Kidney epithelial cell (primary cell): ENCODE measurements at places on chromosomes 1 and 21.

- DNase-seq = no peak
Observed at GRCh38 chr1:74422421-74423292, 89.8 kb downstream of the LRRC53 start.

- no peak for DNase-seq
Observed at GRCh38 chr1:44401256-44402228, 3.5 kb upstream of the RNF220 start.

DNA sequence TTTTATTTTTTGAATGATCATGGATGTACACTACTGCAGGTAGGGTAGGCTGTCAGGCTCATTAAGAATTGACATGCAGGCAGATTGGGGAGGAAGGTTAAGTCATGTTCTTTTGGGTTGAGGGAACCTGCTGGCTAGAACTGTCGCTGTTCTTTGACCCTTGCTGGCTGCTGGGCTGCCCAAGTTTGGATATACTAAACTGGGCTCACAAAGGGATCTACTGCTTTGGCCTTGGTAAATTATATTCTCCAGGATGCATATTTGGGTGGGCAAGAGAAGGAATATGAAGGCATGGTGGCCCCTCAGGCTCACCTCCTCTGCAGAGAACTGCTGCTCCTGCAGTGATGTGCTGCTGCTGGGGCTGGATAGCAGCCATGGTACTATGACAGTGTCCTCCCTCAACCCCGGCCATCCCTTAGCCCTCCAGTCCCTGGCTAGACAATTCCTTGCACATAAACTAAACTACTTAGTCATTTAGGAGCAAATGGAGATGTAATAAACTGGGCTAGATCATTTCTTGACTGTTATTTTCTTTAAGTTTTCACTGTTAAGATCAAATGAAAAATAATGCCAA is 6.1 kb downstream of the ATP1A1 start:
- DNase-seq = no peak

DNA sequence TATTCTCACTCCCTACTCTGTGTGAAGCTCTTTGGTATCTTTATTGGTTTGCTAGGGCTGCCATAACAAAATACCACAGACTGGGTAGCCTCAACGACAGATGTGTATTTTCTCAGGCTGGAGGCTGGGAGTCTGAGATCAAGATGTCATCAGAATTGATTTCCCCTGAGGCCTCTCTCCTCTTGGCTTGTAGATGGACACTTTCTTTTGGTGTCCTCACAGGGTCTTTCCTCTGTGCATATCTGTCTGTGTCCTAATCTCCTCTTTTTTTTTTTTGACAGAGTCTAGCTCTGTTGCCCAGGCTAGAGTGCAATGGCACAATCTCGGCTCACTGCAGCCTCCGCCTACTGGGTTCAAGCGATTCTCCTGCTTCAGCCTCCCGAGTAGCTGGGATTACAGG is 71.4 kb upstream of the KCNJ6 start:
- DNase-seq = no peak

GRCh38 chr1:234675572-234675971 is 65.6 kb upstream of the IRF2BP2 start:
- no peak for DNase-seq

- DNase-seq = no peak
Observed at GRCh38 chr1:7519181-7519860, 251.8 kb upstream of the VAMP3 start.

GRCh38 chr1:9680091-9680490 is 28.6 kb downstream of the PIK3CD start:
- no peak for DNase-seq

DNA sequence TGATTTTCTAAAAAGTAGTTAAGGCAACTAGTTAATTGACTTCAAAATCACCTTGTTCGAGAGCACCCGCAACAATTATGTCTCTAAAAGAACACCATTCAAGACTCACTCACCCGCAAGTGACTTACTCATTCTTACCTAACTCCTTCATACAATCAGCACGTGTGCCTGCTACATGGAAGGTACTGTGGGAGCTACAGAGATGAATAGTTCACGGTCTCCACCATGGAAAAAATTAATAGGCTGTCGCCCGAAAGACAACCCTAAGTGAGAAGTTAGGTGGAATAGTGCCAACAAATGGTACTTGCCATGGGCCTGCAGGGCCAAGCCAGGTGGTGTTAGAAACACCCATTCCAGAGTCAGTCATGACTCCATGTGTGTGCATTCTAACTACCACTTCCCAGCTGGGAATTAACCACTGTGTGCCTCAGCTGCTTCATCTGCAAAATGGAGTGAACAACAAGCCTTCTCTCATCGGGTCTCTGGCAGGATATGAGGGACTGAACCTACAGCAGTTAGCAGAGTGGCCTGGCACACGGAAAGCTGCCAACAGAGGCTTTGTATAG is 7.1 kb downstream of the SSBP3 start:
- no peak for DNase-seq

DNA sequence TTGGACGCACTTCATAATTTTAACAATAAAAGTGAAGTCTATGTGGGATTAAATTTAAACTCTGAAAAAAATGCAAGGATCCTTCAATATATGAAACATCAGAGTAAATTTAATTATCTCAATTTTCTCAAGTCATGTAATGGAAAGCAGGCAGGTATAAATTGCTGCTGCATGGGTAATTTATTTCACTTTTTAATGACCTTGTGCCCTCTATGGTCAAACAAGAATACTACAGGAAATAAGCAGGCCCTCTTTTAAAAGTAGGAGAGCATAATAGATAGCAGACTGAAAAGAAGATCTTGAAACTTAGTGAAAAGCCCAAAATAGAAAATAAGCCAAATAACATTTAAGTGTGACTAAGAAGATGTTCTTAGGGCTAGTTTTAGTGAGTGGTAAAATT is 22.9 kb downstream of the BCAS2 start:
- DNase-seq = no peak

DNA sequence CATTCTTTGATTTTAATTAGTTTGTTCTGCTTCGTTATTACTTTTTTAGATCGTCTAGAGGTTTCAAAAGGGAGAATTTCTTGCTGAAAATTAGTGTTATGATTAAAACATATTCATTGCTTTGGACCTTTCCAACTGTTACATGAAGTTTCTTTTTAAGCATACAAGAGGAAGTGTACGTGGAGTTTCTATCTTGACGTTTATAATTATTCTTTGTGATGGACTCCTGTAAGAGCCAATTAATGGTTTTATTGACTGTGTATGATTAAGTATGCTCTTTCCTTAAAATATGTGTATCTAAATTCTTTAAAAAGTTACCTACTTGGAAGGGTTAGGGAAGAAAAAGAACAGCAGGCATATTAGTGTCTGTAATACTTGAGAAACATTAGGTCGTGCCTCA is 37.8 kb downstream of the SPEN start:
- no peak for DNase-seq

DNA sequence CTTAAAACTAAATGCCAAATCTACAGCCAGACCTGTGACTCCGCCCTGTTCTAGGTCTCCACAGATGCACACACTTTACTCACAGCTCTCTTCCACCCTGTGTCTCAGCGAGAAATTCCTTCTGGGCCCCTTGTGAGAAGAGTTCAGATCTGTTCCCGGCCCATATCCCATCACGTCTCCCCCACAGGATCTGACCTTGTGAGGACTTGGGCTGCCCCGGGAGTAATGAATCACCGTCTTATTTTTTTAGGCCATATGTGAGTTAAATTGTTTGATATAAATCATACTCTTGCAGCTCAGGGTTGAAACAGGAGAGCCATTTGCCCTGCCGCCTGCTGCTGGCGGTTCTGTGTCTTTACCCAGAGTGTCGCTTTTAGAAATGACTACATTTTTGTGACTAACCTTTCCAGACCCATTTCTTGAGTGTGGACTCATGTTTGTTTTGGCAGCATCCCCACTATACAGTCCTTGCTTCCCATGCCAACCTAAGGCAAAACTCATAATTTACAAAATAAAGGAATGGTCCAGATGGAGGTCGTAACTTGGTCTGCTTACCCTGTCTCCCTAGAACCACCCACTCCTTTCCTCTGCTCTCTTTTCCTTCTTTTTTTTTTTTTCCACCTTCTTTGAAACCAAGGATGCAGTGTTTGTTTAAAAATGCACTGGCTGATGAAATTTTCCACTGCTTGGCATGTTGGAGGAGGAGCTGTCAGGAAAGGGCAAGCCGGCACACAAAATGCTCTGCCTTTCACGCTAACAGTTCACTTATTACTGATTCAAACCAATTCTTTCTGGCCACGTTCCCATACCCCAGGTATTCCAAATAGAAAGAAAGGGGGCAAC is 98.0 kb upstream of the C1orf105 start:
- DNase-seq = peak; percentile 62

- DNase-seq = no peak
Observed at GRCh38 chr1:205424901-205425600, 3.2 kb upstream of the LEMD1 start.

DNA sequence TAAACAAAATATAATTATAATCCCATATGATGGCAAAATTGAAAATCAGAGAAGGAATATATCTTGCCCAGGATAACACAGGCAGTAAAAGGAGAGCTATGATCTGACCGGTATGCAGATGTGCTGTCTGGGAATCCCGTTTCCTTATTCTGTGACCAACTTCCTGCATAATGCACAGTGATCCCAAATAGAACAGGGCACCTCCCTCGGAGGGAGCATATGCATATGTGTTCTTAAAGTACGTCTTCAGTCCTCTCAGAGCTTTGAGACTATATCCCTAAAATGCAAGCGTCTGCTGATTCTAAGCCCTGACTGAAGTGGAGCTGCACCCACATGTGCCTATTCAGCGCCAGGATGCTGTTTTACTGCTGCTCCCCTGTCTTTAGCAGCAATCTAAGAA is 366.1 kb upstream of the PTBP2 start:
- DNase-seq = no peak

DNA sequence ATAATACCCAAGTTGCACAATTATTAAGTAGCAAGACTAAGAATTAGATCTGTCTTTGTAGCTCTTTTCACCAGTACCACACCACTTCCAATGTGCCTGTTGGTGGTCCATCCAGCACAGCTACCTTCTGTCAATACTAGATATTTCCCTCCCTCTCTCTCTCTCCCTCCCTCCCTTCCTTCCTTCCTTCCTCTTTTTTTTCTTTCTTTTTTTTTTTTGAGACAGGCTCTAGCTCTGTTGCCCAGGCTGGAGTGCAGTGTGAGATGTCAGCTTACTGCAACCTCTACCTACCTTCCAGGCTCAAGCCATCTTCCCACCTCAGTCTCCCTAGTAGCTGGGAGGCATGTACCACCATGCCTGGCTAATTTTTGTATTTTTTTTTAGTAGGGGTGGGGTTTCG is 21.1 kb downstream of the KPNA6 start:
- no peak for DNase-seq

DNA sequence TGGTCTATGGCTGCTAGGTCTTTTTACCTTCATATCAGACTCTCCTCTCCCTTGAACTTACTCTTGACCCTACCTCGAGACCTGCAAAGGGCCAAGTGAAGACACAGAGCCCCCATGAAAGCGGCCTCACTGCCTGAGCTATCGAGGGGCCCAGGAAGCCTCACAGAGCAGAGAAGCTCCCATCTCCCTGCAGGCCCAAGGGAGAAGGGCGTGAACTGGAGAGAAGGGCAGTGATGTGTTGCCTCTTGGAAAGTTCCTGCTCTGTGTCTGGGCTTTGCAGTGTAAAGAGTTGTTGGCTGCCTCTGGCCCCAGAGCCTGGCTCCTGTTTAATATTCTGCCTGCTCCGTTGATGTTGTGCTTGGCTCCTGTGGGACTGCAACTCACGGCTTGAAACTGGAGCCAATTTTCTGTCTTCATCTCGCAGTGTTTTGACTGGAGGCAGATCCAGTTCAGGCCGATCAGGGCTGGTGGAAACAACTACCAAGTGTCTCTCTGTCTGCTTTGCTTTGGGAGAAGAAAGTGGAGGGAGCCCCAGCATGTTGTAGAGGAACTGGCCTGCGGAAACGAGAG is 4.3 kb downstream of the SERTAD4 start:
- DNase-seq = no peak

DNA sequence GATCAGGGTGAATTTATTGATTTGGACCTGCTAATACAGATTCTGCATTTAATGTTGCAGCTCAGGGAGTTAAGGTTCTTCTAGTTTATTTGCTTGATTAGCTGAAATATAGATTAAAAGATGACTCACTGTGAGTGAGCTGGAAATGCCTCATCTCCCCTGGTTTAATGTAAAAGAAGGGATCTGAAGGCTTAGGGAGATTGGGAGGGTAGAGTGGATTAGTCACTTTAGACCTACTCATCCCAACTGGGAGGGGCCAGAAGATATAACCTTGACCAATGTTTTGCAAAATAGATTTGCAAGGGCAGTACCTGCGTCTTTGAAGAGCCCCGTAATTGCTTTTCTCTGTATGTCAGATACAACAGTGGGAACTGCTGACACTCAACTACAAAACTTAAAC is 922.8 kb upstream of the ADGRL4 start:
- DNase-seq = no peak

DNA sequence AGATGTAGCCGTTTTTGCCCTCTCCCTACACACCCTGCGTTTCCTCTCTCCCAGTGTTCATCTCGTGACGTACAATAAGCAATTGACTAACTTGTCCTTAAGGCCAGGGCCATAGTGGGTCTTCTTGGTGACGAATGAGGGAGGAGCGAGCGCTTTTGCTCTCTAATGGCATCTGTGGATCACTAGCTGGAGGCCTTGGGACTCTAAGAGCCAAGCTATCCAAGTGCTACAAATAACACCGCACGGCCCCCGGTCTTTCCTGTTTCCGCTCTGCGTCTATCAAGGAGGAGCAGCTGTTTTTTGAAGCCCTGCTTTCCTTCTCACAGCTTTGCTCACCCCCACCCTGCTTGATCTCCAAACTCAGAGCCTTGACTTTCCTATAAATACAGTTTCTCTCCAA is 25.2 kb downstream of the EVA1C start:
- no peak for DNase-seq

- no peak for DNase-seq
Observed at GRCh38 chr21:46596201-46596600, 8.7 kb downstream of the S100B start.

GRCh38 chr1:25467193-25467592 is 36.5 kb downstream of the MACO1 start:
- no peak for DNase-seq

GRCh38 chr21:26814386-26814785 is 30.8 kb downstream of the ADAMTS1 start:
- DNase-seq = no peak

GRCh38 chr1:219330669-219331068 is 157.0 kb downstream of the LYPLAL1 start:
- DNase-seq = no peak

- no peak for DNase-seq
Observed at GRCh38 chr21:16322454-16322853, 592.7 kb downstream of the USP25 start.

- DNase-seq = no peak
Observed at GRCh38 chr1:2460996-2461751, 14.9 kb upstream of the PLCH2 start.

DNA sequence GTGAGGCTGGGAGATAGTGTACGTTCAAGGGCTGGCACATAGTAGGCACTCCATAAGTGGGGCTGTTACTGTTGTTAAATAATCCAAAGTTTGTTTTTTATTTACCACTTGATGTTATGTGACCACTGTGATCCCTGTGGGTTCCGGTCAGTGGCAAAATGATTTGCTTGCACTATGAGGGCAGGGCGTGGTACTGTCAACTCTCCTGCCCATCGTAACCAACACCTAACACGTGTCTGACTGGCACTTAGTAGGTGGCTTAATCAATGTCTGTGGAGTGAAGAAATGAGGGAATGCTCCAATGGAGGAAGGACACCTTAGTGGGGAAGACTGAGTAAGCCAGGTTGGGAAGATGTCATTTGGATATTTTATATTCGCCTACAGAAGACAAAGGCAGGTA is 14.6 kb downstream of the ADORA1 start:
- DNase-seq = no peak

GRCh38 chr21:26194326-26194725 is 23.8 kb upstream of the APP start:
- no peak for DNase-seq
